Naive thymus-derived CD8-positive, alpha-beta T cell (primary cell): ENCODE measurements at places on chromosomes 1 and 21.

GRCh38 chr1:204188959-204189639, 7.2 kb downstream of the KISS1 start:
- DNase-seq: no peak

- no peak for DNase-seq
These were observed 70.3 kb downstream of the PTPRU start for GRCh38 chr1:29306471-29307140.

GRCh38 chr1:32702599-32703478, at the start of gene SYNC:
TSS of gene SYNC (minus strand) at chr1:32702770. CDS start at chr1:32702660, 110 bp downstream.
- no peak for DNase-seq

DNA sequence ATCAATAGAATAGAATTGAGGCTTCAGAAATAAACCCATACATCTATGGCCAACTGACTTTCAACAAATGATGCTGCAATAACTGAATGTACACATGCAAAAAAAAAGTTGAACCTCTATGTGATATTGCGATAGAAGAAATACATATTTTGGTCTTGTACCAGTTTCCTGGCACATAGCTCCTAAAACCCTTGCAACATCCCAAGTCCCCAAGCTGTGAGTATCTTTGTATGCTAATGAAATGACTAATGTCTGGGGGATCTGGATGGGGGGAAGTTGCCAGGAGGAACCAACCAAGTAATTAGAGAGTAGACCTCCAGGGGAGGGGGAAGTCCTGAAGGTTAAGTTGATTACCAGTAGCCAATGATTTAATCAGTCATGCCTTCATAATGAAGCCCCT, 24.4 kb downstream of the BLZF1 start:
- no peak for DNase-seq

DNA sequence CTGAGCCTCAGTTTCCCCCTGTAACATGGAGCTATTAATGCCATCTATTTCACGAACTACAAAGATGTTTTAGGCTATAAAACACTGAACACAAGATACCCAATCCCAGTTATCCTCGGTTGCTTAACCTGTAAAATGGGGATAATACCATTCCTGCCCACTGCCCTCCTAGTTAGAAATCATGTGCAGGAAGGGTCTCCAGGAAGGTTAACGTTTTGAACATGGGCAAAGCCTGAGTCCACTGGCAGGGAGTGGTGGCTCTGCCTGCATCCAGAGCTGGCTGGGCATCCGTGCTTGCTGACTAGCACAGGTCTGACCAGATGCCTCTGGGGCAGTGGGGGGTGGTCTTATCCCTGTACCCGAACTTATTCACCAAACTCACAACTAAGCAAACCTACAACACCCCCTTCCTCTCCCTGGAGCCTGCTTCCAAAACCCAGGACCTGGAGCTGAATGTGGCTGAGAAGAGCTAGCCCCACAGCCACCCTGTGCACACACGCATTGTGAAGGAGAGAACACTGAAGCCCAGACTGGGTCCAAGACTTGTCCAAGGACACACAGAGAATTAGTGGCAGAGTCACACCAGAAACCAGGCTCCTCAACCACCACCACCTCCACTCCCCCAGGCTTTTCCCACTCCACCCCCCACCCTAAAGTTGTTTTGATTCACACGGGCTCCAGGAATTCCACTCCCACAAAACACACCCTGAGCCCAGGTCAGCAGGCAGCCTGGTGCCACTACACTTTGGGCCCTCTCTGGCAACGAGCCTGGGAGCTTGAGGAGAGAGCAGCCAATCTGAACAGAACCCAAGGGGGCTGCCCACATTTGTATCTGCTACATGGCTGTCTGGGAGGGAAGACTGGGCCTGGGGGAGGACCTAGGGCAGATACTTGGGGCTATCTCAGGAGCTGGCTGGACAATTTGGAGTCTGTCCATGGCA, 1.6 kb downstream of the E2F2 start:
- no peak for DNase-seq

DNA sequence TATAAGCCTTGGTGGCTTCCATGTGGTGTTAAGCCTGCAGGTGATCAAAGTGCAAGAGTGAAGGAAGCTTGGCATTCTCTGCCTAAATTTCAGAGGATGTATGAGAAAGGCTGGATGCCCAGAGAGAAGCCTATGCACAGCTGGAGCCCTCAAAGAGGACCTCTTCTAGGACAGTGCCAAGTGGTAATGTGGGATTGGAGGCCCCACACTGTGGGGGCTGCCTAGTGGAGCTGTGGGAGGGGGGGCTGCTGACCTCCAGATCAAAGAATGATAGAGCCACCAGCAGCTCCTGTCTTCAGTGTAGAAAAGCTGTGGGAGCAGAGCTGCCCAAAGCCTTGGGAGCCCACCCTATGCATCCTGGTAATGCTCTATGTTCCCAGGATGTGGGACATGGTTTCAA, 1512.7 kb upstream of the TPTE start:
- no peak for DNase-seq

DNA sequence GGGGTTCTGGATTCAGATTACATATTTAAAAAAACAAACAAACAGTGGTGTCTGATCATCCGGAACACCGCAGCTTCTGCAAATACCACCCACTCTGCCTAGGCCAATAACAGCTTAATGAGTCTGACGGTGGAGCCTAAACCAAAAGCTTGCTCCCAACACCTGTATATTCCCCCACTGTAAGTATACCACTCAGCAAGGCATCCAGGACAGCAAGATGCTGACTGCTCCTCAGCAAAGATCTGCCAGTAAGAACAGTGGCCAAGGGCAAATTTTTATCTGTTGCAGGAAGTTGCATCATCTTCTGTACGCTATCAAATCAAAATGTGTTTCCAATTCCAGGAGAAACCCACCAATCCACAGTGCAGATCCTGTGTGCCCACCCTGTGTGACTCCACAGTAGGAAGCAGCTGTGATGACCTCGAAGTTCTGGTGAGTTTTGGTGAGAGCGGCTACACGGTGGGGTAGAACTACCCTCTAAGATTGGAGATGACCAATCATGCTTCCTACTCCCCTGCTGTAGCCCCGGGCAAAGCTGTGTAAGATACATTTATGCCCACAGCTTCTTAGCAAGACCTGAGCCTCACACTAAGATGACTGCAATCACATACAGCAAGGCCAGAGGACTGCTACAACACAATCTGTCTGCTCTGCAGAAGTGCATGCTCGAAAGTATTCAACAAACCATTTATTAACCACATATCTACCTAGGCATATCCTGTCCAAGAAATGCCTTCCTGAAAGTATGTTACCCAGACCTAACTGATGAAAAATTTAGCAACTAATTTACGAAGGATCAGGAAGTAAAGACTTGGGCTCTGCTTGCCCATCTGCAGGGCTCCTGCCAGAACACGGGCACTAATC, 30.5 kb downstream of the SIPA1L2 start:
- DNase-seq: no peak

DNA sequence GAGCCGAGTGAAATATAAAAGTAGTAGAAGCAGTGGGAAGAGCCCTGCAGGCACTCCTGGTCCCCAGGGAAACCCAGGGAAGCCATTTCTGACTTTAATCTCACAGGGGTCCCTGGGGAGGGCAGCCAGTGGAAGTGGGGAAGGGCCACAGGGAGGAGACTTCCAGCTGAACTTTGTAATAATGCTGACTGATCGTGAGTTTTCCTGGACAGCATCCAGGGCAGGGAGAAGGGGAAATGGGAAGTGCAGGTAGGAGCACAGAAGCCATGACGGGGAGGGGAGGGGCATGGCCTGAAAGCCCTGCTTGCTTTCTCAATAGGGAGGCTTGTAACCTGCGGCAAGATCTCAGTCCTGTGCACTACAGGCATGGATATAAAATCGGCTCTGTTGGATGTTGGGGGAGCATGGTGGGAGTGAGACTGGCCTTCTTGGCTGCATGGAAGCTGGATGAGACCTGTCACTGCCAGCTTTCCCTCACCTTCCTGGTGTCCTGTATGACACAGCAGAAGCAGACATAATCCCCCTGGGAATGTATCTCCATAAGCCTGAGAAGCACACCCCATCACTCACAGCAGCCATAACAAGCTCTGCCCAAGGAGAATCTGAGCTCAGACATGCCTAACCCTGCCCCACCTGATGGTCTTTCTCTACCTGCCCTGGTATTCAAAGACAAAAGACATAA, 15.1 kb upstream of the MX1 start:
- no peak for DNase-seq

DNA sequence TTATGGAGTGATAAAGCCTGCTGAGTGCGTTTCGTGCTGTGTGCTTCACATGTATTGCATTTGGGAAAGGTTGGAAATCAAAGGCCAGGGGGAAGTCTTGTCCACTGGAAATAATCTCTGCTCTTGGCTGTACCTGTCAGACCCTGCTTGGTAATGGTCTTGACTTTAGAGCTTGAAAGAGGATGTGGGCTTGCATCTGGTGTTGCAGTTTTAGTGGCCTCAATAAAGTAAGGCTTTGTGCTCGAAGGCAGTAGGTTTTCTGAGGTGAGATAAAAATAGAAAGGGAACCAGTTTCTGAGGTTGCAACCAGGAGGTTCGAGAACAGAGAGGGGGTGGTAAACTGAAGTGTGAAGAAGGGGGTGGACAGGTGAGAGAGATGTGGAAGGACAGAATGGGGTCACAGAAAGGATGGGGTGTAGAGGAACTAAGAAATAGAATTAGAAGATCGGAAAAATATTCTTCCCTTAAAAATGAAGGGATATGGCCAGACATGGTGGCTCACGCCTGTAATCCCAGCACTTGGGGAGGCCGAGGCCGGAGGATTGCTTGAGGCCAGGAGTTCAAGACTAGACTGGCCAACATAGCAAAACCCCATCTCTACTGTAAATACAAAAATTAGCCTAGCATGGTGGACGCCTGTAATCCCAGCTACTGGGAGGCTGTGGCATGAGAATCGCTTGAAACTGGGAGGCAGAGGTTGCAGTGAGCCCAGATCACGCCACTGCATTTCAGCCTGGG, 1.5 kb downstream of the S100PBP start:
- no peak for DNase-seq

DNA sequence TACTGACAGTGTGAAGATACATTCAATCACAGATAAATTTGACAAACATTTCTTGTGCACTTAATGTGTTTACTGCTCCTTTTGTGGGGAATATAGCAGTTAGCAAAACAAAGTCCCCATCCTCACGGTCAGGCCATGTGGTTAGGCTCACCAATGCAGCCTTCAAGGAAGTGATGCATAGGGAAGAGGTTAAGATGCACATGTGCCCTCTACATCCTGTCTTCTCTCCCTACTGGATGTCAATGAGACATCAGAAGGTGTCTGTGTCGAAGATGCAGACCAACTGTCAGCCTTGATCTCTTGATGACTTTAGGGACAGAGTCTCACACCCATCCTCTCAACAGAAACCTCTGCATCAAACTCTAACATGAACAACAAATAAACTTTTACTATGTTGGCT, 78.7 kb downstream of the FH start:
- DNase-seq: no peak

DNA sequence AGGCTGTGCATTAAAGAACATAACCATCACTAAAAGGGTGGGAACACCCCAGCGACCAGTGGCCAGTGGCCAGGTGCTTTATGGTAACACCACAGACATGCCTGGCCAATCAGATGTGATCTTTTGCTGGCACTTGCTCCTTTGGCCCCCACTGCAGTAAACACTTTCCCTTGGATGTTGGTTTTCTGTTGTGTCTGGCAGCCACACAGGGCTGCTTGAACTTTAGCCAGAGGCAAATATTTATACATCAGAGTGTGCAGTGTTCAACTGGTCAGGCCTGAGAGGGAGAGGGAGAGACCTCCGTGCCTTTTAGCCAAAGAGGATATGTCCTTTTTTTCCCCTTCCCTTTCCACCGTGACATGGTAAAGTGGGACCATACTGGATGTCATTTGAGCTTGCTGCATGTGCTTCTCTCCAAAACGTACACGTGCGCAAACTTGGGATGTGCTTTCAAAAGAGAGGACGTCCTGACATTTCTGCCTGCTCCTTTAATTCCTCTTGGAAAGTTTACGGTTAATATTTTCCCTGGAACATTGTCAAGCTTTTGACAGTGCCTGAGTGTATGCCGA, 101.2 kb downstream of the NFIA start:
- DNase-seq: no peak

DNA sequence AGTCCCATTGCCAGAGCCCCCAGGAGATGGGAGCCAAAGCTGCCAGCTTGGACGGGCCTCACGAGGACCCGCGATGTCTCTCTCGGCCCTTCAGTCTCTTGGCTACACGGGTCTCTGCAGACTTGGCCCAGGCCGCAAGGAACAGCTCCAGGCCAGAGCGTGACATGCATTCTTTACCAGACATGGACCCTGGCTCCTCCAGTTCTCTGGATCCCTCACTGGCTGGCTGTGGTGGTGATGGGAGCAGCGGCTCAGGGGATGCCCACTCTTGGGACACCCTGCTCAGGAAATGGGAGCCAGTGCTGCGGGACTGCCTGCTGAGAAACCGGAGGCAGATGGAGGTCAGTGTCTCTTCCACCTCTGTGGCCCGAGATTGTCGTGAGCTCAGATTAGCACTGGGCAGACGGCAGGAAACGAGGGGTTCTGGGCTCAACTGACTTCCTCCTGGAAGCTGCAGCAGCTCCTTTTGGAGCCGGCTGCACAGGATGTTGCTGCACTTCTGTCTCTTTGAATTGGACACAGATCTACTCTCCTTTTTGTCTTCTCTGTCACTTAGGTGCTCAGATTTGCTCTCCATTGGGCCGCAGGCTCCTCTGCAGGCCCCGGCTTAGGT, 68.0 kb downstream of the DISC1 start:
- DNase-seq: no peak

DNA sequence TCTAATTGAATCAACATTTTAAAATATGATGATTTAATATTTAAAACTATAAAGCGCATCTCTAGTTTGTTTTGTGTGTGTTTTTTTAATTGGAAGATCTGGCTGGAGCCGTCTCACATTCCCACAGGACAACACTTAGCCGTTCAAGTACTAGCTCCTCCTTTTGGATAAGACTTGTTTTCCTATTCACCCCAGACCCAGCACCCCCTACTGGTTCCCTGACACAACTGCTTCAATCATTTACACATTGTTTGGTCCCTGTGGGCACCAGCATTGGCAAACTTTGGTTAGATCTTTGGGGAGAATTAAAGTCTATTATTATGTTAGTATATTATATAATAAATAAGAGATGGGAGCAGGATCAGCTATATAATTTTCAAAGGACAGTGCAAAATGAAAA, 34.5 kb downstream of the TYW3 start:
- no peak for DNase-seq

- DNase-seq: no peak
These were observed 31.5 kb downstream of the SESN2 start for GRCh38 chr1:28290851-28291250.

GRCh38 chr21:25133939-25134338, 473.3 kb downstream of the MRPL39 start:
- DNase-seq: no peak

- DNase-seq: no peak
These were observed 39.0 kb downstream of the LPAR3 start for GRCh38 chr1:84853741-84854721.

DNA sequence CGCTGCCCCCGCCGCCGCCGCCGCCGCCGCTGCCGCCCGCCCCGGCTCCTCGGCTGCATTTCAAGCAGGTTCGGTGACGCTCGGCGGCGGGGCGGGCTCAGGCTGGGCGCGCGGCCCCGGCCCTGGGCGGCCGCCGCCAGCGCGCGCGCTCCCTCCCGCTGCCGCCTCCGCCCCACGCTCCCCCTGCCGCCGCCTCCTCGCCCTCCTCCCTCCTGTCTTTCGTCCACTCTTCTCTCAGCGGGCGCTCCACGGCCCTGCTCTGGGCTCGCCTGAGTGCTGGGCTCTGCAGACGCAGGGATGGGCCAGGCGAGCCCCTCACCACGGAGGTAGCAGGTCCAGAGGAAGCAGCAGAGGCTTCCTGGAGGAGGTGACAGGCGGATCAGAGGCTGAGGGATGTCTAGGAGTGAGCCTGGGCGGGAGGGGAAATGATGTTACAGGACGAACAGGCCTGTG, at the start of gene LRP8:
Gene LRP8, minus strand, starts transcription at position 62 of the 453 bp plus-strand sequence. CDS start 158 bp downstream, outside the sequence.
- peak; percentile 70 for DNase-seq

GRCh38 chr1:113940365-113941244, 11.5 kb downstream of the HIPK1 start:
- peak; percentile 56 for DNase-seq
